ENCODE measurements at places on chromosomes 2 and 18.

DNA sequence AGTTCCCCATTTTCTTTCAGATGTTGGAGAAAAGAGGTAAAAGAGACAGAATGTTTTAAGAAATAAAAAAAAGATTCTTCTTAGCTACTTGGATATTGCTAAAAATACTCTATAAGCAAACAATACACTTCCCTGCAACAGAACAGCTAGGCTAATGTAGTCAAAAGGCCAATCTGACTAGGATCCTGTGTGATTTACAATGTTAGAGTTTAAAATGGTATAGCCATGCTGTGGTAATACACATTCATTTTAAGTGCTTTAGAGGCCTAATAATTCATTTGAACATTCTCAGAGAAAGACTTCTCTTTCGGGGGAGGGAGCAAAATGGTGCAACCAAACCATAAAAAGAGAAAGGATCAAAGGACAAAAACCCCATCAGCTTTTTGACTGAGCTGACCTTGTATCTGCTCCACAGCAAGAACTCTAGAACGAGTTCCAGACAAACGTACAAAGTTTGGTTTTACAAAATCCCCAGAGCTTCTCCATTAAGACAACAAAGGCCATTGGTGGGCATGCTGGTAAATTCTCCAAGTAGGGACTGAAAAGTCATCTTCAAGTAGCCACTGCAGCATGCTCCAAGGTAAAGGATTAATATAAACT, 200.2 kb downstream of the STK39 start:
- no peak for DNase-seq

- no peak for DNase-seq
These were observed 18.8 kb upstream of the TMX3 start for GRCh38 chr18:68733707-68734106.

DNA sequence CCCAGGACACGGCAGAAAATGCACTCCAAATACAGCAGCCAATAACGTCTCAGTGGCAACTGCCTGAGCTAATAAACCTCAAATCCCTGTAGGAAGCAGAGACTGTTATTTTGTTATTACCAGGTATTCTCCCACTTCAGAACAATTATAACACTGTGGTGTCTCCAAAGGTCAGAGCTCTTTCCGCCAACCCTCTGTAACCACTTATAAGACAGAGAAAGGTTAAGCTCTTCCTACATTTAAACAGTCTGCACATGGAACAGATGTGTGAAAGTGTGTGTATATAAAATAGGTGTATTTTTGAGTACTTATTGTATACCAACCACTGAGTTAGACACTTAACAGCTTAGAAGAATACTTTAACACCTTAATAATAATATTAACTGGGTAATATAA, 64.1 kb downstream of the FBXO15 start:
- no peak for DNase-seq

DNA sequence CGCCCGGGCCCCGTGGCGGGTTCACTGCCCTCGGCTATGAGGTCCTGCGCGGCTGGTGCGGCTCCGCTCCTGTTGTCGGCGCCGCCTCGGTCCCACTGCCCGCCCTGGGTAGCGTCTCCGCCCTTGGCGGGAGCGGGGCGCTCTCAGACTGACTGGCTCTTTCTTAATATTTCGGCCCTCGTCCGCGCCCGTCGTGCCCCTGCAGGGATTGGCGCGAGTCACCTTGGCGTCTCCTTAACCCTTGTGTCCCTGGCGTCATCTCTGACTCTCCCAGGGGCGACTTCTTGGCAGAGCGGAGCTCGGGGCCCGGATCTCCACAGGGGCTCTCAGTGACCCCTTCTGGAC, 1.3 kb downstream of the PTMA start:
- no peak for DNase-seq

GRCh38 chr2:193561054-193561453, 1366.3 kb upstream of the TMEFF2 start:
- DNase-seq: no peak

DNA sequence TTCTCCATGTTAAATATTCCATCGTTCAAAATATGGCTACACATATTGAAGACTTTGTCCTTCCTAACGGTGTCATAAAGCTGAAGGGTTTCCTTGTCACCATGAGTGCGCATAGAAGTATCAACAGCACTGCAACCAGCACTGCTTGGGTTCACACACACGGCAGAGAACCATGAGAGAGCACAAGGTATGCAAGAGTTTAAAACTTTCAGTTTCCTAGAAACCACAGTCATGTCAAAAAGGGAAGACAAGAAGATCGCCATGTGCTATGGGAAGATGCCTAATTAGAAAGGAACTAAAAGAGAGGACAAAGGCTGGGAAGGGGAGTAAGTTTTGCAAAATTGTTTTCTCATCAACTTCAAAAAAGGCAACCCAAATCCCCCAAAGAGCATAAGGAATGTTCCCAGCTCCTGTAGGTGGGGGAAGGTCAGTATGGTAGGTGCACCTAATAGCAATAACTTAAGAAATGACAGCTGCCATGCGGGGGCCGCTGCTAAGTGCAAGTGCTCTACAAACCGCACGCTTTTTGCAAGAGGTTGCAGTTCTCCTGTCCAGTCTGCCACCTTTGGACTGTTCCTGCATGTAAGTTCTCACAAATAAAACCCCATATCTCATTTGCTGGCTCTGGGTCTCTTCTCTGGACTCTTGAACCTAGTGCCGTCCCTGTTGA, 136.8 kb downstream of the TMEM163 start:
- no peak for DNase-seq

GRCh38 chr18:67672155-67672554, 155.6 kb upstream of the DSEL start:
- DNase-seq: no peak

- no peak for DNase-seq
These were observed 117.8 kb downstream of the PID1 start for GRCh38 chr2:229153267-229153666.

GRCh38 chr2:231177156-231178025, 21.0 kb upstream of the ARMC9 start:
- no peak for DNase-seq

DNA sequence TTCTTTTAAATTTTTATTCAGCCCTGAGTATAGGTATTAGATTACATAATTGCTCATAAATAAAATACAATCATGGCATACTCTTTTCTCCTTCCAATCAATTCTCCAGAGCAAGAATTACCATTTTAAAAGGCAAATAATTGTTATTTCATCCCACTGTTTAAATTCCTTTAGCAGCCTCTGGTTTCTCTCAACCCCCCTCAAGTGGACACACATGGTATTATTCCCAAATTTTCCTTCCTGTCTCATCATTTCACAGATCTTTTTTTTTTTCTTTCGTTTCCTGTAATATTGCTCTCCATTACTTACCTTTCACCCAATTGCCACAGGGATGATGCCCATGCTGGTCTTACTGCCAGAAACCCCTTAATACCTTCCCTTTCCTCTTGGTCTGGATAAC, 385.2 kb downstream of the RIT2 start:
- DNase-seq: no peak

- no peak for DNase-seq
These were observed 53.1 kb upstream of the BBS5 start for GRCh38 chr2:169426069-169426663.

DNA sequence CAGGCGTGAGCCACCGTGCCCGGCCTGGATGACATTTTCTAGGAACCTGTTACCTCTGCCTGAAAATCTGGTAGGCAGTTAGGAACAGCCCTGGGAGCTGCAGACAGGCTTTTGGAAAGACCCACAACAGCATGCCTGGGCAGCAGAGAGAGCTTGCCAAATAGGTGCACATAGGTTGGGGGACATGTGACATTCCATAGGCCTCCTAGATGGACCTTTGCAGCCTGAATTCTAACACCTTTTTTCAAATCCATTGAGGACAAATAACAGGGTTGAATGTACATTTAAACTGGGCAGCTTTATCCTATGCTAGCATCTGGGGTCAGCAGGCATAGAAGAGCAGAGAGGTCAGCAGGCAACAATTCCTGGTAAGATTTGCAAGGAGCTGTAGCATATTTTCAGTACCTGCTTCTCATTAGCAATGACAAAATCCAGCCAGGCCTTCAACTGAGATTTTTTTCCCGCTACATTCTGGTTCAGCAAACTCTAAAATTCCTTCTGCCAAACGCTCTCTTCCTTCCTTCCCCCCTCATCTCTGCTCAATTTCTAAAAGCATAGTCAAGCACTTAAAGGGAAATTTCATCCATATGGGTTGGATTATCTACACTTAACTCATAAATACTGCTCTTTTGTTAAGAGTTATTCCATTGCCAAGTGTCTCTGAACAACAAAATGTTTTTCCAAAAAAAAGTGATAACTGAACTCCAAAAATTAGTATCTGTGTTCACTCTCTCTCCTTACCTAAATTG, 75.2 kb downstream of the SOWAHC start:
- no peak for DNase-seq

DNA sequence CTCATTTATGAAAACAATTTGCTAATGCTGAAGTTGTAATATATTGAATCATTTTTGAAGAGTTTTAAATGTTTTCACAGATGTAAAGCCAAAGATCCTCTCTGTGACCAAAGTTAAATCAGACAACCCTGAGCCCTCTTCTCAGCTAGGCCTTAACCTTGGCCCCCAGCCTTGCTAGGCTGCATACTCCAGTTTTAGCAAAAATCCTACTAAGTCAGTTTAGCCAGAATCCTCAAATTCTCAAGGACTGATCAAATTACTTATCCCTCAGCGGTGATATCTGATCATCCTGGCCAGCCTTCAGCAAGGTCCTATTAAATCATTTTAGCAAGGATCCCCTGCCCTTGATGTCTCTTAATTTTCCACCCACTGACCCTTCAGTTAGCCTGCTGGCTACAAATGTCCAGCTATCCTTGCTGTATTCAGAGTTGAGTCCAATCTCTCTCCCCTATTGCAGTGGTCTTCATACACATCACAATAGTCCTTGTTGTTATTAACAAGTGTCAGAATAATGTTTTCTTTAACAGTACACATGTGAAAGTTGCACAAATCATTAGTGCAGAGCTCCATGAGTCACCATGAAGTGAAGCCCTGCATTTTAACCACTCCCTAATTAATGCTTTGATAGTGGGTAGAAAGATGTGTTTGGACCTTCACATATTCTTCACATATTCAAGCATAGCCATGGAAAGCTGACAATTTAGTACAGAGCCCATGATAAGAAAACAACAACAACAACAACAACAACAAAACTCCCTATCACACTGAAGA, 206.4 kb downstream of the NBAS start:
- no peak for DNase-seq

DNA sequence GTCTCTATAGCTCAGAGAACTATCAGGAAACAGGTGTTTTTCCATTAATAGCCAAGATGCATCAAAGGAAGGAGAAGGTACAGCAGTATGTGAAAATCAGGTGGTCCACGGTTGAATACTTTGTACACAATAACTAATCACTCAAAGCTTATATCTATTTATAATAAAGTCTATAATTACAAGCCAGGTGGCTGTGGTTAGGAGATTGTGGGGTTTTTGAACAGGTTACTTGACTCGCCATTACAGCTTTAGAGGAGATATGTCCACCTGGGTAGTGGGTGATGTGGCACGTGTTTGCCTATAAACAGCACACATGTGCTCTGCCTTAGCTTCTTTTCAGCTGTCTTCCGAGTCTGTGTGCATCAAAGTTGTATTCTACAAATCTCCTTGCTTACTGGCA, 892.2 kb upstream of the ZEB2 start:
- no peak for DNase-seq

DNA sequence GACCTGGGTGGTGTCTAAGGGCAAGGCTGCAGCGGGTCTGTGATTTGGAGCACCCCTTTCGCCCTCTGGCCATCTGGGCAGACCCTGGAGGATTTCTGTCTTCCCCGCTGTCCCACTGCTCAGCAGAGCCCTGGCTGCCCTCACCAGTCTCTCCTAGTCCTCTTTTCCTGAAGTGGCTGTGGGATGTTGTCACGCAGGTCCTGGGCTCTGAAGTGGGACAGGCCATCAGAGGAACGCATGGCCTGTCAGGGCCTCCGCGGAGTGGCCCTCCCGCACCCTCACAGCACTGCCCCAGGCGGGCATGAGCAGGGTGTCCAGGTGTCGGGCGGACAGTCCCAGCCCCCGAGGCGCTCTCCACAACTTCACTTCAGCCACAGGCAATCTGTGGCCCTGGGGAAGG, 1.1 kb upstream of the TMEM185B start:
- no peak for DNase-seq

DNA sequence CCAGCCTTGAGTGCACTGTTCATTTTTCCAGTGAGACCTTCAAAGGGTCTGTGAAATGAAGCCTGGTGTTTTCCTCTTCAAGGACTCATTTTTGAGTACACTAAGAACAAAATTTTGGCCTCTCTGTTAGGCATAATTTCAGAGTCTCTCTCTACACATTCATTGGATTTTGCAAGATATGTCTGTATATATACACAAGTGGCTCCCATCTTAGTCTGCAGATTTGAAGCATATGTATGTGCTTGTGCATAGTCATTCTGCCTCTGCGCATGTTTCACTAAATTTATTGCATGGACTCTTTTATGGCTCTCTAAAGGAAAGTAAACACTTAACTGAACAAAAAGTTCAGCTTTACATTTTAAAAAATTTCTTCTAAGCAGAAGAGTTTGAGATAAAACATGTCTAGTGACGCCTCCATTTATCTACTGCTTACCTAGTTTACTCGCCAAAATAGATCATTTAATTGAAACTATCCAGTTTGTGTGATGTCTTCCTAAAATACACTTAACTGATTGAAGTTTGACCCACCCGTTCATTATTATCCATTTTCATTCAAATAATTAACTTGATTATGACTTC, 145.9 kb downstream of the FMNL2 start:
- no peak for DNase-seq

Measured in left ventricle myocardium superior (tissue), 1 donor.